Stimulated activated naive B cell treated with anti-CD40 and anti-IgM and Interleukin-4, amounts not matched to agents 10 μg/mL and 1 μg/mL and 100 μg/mL, for 72 hours (primary cell): ENCODE measurements at places on chromosomes 4 and X.

- peaks cover 9% of the 10 kb centered on the region for H3K4me1 ChIP-seq
- peak; percentile 32 for DNase-seq
- H3K4me3 ChIP-seq = no peak overlapping the region
- no peaks in the 10 kb centered on the region for H3K27me3 ChIP-seq
Observed at GRCh38 chrX:11770320-11770719, 12.3 kb downstream of the MSL3 start.

DNA sequence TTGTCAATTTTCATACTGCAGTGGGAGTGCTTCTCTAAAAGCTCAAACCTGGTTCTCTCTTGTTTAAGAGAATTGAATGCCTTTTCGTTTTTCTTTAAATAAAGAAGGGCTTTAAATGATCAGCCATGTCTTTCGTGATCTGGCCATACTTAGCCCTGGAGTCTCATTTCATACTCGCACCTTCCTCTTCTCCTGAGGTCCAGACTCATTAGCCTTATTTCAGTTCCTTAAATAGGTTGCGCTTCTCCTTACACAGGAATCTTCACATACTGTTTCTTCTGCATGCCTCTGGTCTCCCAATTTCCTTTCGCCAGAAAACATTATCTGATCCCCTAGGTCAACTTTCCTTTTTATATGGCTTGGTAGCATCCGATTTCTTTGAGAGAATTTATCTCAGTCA, 565.6 kb upstream of the TENM3 start:
- no peak for DNase-seq
- H3K4me3 ChIP-seq = no peak overlapping the region
- H3K27ac ChIP-seq = no peak overlapping the region
- no peaks in the 10 kb centered on the region for H3K36me3 ChIP-seq

DNA sequence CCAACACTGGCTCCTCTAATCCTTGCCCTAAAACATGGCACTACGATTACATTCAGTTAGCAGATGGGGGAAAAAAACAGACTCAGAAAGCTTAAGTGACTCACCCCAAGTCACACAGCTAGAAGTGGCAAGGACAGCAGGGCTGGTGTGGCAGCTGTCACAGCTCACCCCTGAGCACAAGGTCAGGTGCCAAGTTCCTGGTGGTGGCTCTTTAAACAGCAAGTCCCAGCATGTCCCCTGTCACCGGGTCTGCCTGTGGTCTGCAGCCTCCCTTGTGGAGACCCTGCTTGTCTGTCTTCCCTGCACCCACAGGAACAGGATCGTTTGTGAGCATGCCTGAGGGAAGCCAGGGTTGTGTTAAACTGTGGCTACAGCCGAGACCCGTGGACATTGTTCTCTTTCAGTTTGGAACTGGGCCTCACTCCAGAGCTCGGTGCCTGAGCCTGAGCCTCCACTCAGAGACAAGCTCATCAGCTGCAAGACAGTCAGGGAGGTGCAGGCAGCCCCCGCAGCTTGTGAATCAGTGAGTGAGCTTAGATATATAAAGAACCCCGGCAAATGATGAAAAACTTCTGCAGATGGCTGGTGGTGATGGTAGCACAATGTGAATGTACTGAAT, 260.8 kb downstream of the BCOR start:
- no peaks in the 10 kb centered on the region for H3K36me3 ChIP-seq
- no peak for DNase-seq
- no peak overlapping the region for H3K4me3 ChIP-seq
- H3K27me3 ChIP-seq = peaks cover 29% of the 10 kb centered on the region
- no peaks in the 10 kb centered on the region for H3K4me1 ChIP-seq

- no peaks in the 10 kb centered on the region for H3K27me3 ChIP-seq
- no peak for DNase-seq
- no peak overlapping the region for H3K4me3 ChIP-seq
- no peaks in the 10 kb centered on the region for H3K4me1 ChIP-seq
- H3K36me3 ChIP-seq = no peaks in the 10 kb centered on the region
Observed at GRCh38 chr4:16765546-16765945, 132.9 kb downstream of the LDB2 start.

- H3K27ac ChIP-seq = no peak overlapping the region
- no peak for DNase-seq
- peaks cover 5% of the 10 kb centered on the region for H3K4me1 ChIP-seq
- H3K36me3 ChIP-seq = no peaks in the 10 kb centered on the region
Observed at GRCh38 chr4:3830774-3831528, 64.8 kb downstream of the ADRA2C start.

- DNase-seq = no peak
- H3K27ac ChIP-seq = no peak overlapping the region
- H3K4me3 ChIP-seq = no peak overlapping the region
Observed at GRCh38 chr4:25580633-25581467, 74.8 kb upstream of the SLC34A2 start.
